ENCODE measurements at places on chromosomes 3 and 15. TPM values are rescaled to one million over a fixed set of nuclear protein-coding genes. Genes with fewer than 3 reads are reported as not detected.
A peak's percentile ranks its signal among the peaks of the same experiment; 100 is the strongest.

Gene A4GNT
- total RNA-seq = not detected

GRCh38 chr3:55169161-55169560 lies 241.3 kb upstream of the LRTM1 start:
- no peak for DNase-seq

DNA sequence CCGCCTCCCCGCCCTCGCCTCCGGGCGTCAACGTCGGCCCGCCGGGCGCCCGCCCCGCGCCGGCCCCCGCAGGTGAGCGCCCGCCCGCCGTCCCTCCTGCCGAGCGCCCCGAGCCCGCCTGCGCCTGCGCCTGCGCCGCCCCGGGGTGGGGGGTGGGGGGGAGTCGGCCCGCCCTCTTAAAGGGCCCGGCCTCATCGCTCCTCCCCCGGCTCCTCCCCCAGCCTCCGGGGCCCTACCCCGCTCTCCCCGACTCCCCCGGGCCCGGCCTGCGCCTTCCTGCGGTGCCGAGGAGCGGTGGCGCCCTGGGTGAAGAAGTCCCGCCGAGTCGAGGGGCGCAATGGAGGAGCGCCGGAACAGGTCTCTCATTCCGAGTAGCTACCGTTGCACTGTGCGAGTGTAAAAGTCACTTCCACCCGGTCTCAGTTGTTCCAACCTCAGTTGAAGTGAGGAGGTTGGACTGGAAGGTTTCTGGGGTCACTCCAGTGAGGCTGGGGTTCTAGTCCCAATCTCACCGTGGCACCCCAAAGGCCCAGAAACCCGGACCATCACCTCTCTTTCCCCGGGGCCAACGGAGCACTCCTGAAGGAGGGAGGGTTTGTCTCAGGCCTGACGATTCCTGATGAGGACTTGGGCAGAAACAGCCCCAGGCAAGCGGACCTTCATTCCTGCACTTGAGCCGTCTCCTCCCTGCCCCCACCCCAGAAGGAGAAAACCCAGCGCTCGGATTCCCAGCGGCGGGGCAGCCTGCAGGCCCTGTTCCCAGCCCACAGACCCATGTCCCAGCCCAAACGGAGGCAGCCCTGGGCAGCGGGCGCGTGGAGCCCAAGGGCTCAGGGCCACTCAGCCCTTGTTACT lies 1.5 kb upstream of the TNK2 start:
- peak; percentile 87 for DNase-seq

GRCh38 chr3:69967156-69967555 lies 32.4 kb upstream of the SAMMSON start:
- no peak for DNase-seq

GRCh38 chr3:16496008-16496407 lies 17.5 kb downstream of the RFTN1 start:
- DNase-seq = no peak
